Islet precursor cell (in vitro differentiated cells): ENCODE measurements at places on chromosomes 5 and 9.

GRCh38 chr5:126369083-126369482 lies 54.1 kb upstream of the GRAMD2B start:
- no peak for DNase-seq

- DNase-seq: peak; percentile 65
Observed at GRCh38 chr5:114362977-114363761, 1.3 kb downstream of the KCNN2 start.

- peak; percentile 21 for DNase-seq
Observed at GRCh38 chr5:116532762-116533525, 41.7 kb downstream of the SEMA6A start.

- DNase-seq: no peak
Observed at GRCh38 chr5:166441-167372, 24.6 kb upstream of the LRRC14B start.

DNA sequence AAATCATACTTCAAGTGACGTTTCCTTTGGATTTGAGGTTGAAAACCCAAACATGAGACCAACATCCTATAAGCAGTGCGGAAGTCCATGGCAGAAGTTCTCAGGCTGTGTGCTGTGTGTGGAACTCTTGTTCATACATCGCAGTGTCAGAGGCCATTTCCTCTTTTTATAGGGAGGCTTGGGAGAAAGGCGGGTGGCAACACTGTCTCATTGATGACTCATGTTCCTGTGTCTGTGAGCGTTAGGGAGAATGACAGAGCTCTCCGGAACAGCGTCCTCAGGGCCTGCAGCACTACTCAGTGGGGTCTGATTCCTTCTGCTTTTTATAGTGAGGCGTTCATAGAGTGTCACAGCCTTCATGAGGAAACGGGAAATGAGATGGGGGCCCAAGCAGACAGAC lies 98.8 kb upstream of the BASP1 start:
- DNase-seq: peak; percentile 93

DNA sequence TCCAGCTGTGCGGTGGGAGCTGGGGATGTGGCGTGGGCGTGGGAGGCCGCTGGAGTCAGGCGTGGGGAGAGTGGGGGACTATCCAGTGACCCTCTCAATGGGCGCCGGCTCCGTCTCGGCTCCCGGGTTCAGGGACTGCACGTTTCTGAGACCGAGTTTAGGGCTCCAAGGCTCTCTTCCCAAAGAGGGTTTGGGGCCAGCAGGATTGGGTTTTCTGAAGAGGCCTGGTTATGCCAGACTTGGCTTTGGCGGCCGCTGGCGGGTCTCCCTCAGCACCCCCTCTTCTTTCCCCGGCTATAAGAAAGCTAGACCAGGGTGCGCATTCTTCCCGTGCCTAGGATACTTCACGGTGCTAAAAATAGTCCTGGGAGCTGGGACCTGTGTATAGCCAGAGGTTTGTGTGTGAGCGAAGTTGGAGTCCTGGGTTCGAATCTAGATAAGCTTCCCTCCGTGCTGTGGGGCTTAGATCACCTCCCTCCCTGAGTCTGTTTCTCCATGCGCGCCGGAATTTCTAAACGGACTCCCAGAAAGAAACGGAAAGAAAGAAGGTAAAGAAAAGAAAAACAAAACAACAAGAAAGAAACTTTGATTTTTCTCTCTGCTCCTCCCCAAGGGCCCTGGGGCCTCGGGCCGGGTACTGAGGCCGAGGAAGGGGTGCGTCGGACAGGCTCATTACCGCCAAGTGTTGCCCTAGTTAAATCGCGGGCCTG lies 5.0 kb downstream of the HAND1 start:
- DNase-seq: peak; percentile 87

DNA sequence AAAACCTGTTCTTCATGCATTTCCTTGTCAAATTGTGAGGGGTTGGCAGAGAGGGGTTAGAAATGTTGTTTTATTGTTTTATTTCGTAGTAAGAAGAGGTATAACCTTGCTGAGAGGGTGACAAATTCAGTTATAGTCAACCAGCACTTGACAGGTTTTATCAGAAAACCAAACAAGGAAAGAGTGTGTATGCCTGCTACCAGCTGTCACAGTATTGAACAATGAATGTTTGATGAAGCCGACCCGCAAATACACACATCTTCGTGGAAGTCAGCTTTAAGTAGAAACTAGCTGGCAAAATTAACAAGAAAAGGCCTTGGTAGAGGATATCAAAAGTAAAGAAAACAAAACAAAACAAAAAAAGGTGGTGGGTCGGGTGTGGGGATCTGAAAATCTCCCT lies 214.6 kb upstream of the TLE4 start:
- no peak for DNase-seq

DNA sequence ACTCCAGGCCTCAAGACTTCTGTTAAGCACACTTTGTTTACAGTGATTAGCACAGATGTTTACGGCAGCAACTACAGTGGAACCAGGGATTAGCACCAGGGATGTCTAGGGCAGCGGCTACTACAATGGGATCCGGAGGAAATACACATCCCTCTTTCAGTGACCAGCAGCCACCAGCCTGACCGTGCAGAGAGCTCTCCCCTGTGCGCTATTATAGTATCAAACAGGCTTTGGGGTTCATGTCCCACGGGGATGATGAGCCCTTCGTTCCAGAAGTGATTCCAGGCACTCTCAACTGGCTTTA lies 21.5 kb downstream of the GFPT2 start:
- DNase-seq: peak; percentile 82

DNA sequence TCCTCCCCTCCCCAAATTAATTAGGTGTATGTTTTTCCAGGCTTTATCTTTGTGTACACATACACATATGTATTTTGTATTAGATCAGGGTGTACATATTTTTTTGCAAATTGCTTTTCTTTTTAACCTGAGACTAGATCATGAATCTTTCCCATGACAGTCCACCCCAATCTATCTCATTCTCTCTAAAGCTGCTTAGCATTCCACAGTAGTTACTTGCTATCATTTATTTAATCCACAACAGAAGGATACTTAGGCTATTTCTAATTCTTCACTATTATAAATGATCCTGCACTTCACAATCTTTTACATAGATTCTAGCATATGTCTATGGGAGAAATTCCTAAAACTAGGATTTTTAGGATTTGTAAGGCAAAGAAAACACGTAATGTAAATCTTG lies 43.9 kb downstream of the SH3RF2 start:
- no peak for DNase-seq

- peak; percentile 74 for DNase-seq
Observed at GRCh38 chr5:59264639-59265245, 628.8 kb downstream of the PDE4D start.

GRCh38 chr9:131980267-131981016 lies 99.2 kb downstream of the MED27 start:
- DNase-seq: no peak

- peak; percentile 73 for DNase-seq
Observed at GRCh38 chr5:39217365-39218281, 1.7 kb downstream of the FYB1 start.

DNA sequence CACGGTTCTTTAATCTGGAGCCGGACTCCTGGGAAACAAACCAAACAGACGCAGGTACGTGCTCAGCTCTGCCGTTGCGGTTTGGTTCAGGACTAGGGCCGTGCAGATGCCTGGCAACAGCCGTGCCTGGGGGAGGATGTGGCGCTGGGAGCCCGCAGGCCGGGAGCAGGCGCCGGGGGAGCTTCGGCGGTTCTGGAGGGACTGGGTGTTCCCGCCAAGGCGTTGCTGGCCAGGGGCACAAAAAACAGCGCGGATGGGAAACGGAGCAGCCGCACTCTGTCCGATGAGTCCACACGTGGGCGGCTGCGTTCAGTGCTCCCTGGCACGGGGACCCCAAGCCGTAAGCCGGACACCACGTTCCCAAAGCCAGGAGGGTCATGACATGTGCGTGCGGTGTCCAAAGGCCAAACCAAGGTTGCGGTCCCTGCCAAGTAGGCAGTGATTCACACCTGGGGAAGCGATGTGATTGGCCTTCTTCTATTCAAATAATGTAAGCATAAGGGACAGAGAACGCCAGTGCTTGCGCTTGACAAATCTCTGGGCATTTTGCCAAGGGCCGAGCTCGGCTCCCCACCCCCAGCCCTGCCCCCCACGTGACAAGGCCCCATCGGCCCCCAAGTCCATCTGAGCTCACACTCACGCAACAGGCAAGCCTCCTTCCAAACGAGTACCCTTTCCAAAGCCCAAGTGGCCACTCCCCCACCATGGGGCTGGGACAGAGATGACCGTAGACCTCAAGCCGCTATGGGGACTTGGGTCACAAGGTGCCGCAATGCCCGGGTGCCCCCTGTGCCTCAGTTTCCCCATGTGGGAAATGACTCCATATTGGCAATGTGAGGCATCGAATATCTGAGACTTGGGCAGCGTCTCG lies 49.7 kb upstream of the NKD2 start:
- peak; percentile 50 for DNase-seq

GRCh38 chr5:181043285-181044092 lies 3.4 kb downstream of the BTNL9 start:
- peak; percentile 47 for DNase-seq

GRCh38 chr9:109052416-109052815 lies 39.1 kb upstream of the CTNNAL1 start:
- no peak for DNase-seq

DNA sequence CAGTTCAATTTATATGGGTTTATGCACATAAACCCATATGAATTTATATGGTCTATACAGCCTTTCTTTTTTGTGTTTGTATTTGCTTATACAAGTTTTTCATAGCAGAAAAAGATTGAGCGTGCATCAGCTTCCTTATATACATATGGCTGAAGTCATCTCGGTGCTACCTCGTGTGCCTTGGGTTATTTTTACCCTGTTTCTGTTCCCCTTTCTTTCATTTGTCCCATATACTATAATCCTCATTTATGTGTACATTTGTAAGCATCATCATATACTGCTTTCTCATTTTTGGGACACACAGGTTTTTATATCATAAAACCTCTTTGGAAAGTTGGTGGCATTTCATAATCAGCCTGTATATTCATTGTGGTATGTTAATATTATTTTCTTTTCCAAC lies 107.8 kb upstream of the ADAMTSL1 start:
- no peak for DNase-seq

DNA sequence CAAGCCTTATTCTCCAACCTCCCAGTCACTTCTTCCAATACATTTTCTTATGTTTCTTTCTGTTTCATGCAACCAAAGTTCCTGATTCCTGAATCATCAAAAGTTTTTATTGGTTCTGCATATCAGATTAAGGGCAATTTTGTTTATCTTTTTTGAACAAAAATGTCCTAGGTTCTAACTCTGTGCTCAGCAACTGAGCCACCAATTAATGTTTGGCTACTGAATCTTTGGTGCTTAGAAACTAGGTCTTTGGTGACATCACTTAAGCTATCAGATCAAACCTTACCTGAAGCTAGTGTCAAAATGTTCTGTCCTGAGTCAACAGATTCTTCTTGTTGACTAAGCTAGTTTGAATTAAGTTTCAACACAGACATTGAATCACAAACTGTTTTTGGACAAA lies 56.1 kb downstream of the FGF18 start:
- DNase-seq: no peak

GRCh38 chr5:68012429-68012828 lies 203.1 kb upstream of the PIK3R1 start:
- no peak for DNase-seq

GRCh38 chr9:124218438-124218982 lies 39.2 kb upstream of the NEK6 start:
- peak; percentile 71 for DNase-seq

GRCh38 chr5:149646564-149646963 lies 65.3 kb downstream of the ARHGEF37 start:
- peak; percentile 91 for DNase-seq

- DNase-seq: no peak
Observed at GRCh38 chr5:127243011-127243410, 47.6 kb upstream of the MEGF10 start.

DNA sequence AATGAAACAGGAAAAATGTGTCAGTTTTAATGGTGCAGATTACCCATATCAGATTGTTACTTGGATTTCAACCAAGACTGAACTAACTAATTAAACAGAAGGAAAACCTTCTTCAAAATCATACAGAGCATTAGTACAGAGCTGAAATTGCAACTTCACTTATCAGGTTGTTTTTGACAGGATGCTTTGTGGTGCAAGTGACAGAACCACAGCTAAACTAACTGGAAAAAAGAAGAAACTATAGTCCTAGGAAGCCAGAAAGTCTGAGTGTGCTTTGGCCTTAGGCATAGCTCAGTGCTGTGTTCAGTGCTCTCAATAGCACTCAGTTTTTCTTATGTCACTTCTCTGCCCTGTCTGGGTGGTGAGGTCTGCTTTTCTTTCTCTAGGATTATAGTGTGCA lies 267.4 kb downstream of the CHSY3 start:
- no peak for DNase-seq

- DNase-seq: no peak
Observed at GRCh38 chr9:28976684-28977083, 1403.4 kb upstream of the C9orf72 start.

- no peak for DNase-seq
Observed at GRCh38 chr5:82489683-82490082, 211.5 kb upstream of the RPS23 start.

- no peak for DNase-seq
Observed at GRCh38 chr9:22108581-22109370, 99.7 kb upstream of the CDKN2B start.

GRCh38 chr5:74664551-74664950 lies 20.5 kb upstream of the HEXB start:
- DNase-seq: no peak

GRCh38 chr5:123751670-123752069 lies 239.7 kb downstream of the CSNK1G3 start:
- no peak for DNase-seq

DNA sequence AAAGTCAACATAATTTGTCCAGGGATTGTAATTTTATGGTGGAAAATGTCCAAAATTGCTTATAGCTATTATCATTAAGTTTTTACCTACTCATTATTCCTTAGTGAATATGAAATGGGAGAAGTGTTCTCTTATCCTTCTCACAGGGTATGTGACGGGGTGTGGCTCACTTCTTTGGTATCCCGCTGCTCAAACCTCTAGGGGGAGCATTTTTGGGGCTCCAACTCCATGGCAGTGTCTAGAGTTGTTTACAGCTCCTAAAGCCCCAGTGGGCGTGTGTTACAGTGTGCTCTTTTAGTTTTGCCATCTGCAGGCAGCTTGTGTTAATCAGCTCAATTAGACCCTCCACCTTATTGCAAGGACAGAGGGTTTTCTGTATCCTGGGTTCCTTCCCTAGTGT lies 89.4 kb downstream of the CDKN2A start:
- DNase-seq: no peak

- DNase-seq: no peak
Observed at GRCh38 chr5:121797681-121798518, 53.8 kb upstream of the FTMT start.

DNA sequence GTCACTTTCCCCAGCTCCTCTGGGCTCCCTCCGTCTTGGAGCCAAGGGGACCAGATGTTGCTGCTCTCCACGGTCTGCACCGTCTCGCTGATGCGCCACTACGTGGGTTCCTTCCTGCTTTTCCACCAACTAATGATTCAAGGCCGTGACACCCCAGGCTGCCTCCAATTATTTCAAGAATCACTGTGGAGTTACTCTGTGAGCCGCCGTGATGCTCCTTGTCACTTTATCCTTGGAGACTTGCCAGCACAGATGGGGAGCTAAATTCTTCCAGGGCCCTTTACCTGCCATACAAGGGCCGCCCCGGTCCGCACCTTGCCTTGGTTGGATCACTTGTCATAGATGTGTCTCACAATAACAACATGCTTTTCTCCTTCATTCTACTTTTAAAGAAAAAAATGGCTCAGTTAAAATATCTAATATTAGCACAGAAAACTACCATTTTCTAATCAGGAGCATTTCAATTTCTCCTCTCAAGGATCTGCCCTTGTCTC lies 202.0 kb downstream of the FSTL4 start:
- peak; percentile 29 for DNase-seq
